ENCODE measurements at places on chromosomes 3 and 15.

- ATAC-seq = no peak
- H3K4me3 ChIP-seq = peak overlapping the region; percentile 57
- H3K27ac ChIP-seq = peak overlapping the region; percentile 92
- H3K27me3 ChIP-seq = no peaks in the 10 kb centered on the region
Measured at GRCh38 chr3:5197022-5197421, 9.5 kb downstream of the EDEM1 start.

GRCh38 chr3:57006179-57006657 is 54.2 kb upstream of the SPATA12 start:
- no peak overlapping the region for H3K27ac ChIP-seq
- H3K4me3 ChIP-seq = no peak overlapping the region
- peaks cover 34% of the 10 kb centered on the region for H3K27me3 ChIP-seq
- H3K36me3 ChIP-seq = no peaks in the 10 kb centered on the region
- no peaks in the 10 kb centered on the region for H3K4me1 ChIP-seq

DNA sequence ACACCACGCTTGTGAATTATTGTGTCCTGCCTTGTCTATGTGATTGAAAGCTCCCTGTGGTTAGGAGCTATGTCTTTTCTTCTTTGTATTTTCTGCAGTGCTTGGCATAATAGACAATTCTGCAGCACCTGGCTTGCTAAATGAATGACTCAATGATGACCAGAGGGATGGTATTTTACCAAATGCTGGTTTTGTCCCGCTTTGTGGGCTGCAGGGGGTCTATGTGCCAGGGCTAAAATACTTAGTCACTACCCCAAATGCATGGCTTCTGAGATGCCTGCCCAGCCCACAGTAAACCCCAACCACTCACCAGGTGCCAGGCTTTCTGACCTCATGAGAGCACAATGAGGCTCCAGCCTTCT is 50.9 kb downstream of the BOC start:
- no peaks in the 10 kb centered on the region for H3K4me1 ChIP-seq
- H3K27me3 ChIP-seq = peaks cover 20% of the 10 kb centered on the region
- ATAC-seq = no peak
- H3K27ac ChIP-seq = no peak overlapping the region

DNA sequence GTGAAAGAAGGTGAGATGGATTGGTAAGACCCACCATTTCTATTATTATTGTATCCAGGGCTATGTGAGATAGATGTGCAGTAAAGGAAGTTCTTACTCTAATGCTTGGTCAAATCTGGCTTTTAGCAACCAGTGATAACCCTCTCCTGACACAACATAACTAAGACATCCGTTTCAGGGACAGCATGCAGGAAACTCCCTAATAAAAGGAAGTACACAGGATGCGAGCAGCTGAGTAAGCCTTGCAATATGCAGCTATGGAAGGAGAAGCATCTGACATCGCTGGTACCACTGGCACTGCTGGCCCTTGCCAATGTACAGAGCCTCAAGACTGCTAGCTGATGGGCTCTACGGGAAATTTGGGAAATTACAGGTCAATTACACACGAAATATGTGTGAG is 662.3 kb downstream of the NR2F2 start:
- H3K36me3 ChIP-seq = no peaks in the 10 kb centered on the region
- H3K27me3 ChIP-seq = no peaks in the 10 kb centered on the region
- H3K4me1 ChIP-seq = no peaks in the 10 kb centered on the region

DNA sequence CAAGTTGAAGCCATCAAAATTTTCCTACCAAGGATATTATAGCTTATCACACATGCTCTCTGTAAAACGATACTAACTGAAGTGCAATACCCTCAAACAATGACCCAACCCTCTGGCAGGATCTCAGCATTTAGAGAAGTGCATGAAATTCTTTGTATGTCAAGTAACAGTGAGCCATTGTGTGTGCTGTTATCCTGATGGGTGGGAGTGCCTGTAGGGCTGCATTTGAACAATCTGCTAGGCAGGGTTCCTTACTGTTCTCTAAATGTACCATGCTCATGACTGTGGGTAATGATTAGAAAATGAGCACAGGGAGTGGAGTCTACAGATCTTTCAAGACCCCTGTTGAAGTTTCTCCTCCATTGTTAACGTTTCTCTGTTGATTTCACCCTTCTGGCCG is 398.1 kb downstream of the NSUN3 start:
- no peak overlapping the region for H3K4me3 ChIP-seq
- no peak for ATAC-seq
- H3K27me3 ChIP-seq = no peaks in the 10 kb centered on the region
- H3K27ac ChIP-seq = no peak overlapping the region
- no peaks in the 10 kb centered on the region for H3K36me3 ChIP-seq
